ENCODE measurements at places on chromosomes 1 and 21.

- no peak for DNase-seq
Observed at GRCh38 chr1:30388386-30388785, 335.0 kb downstream of the MATN1 start.

DNA sequence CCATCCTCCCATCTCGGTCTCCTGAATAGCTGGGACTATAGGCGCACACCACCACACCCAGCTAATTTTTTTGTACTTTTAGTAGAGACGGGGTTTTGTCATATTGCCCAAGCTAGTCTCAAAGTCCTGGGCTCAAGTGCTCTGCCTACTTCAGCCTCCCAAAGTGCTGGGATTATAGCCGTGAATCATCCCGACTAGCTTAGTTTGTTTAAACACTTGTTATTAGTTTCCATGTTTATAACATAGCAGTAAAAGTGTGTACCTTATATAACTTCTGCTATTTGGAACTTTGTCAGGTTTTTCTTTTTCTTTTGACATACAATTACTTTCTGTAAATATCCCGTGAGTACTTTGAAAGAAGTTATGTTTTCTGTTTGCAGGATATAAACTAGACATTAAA lies 60.6 kb upstream of the C1orf21 start:
- DNase-seq = no peak

DNA sequence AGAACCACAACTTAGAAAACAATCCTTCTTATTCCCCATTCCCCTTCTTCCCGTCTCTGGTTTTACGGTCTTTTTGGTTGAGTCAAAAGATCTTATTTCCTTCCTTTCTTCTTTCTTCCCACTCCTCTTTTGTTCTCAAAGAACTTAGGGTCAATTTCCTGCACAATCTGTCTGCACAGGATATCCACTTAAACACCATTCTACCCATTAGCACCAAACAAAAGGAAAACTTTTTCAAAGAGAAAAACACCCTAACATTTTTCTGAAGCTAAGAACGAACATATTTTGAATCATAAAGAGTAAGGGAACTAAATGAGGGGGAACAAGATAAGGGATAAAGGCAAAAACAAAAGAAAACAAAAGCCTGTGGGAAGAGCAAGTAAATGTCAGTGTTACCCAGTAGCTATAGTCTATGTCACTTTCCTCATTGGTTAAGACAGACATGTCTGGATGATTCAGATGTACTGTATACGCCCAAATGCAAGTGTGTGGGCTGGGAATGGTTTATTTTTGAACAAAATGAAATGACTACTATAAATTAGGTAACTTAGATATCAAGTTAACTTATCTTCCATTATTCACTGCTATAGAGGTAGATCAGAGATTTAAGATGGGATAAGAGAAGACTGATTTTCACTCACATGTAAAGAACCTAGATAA lies 59.9 kb downstream of the TOR3A start:
- DNase-seq = peak; percentile 59

GRCh38 chr21:45328198-45329091 lies 40.8 kb upstream of the POFUT2 start:
- no peak for DNase-seq

DNA sequence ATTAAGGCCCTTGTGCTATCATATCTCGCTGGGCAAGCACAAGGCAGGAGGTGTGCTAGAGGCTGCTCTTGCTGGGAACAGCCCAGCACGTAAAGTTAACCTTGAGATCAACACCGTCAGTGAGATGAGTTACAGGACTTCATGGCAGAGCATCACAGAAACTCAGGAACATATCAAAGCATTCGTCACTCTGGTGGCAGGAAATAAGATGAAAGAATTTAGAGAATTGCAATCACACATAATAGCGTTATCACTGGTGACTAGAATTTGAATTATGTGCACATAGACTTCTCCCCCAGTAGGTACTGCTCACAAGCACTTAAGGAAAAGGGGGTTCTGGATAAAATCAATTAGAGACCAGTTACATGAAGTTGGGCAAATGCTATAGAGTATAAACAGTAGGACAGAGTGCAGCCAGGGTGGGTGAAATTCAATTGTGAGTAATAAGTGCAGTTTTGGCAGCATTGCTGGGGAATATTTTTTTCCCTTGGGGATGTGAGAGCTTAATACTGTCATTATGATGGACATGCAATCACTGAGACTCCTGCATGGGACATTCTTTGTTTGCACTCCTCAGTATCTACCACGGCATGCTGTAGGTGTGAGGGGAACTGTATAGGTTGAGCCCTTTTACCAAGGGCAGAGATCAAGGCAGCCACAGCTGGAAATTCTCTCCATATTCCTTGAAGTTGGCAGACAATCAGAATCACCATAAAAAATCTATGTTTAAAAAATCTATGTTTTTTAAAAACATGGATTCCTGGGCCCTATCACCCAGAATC lies 44.2 kb upstream of the ARHGAP29 start:
- peak; percentile 41 for DNase-seq

GRCh38 chr1:245768596-245768995 lies 613.8 kb downstream of the KIF26B start:
- DNase-seq = no peak

DNA sequence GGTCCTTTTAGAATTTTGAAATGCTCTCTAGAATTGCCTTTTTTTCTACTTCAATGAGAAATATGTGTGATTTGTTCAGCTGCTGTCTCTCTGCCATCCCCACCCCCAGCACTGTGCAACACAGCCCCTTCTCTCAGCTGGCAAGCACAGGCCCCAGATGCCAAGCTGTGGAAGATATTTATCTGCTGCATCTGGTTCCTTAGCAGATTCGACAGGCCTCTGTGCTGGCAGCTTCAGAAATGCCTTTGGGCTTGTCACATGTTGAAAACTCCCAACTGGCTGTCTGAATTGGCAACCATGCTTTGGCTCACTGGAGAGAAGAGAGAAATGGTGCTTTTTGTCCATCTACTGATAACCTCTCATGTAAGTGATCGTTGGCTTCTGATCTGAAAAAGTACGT lies 206.7 kb upstream of the C1orf87 start:
- DNase-seq = no peak

GRCh38 chr1:14728516-14728915 lies 130.0 kb downstream of the KAZN start:
- DNase-seq = no peak

GRCh38 chr1:212520746-212521145 lies 87.8 kb upstream of the ATF3 start:
- DNase-seq = no peak

- no peak for DNase-seq
Observed at GRCh38 chr1:70075761-70076160, 129.6 kb downstream of the LRRC40 start.
